ENCODE measurements at places on chromosomes 3 and 15. TPM values are rescaled to one million over a fixed set of nuclear protein-coding genes. Genes with fewer than 3 reads are reported as not detected.

Gene RMDN3
- polyA plus RNA-seq = 79.8 TPM

Gene SHC4
- 1.7 TPM for polyA plus RNA-seq

Gene MAGEL2
- polyA plus RNA-seq = 2.0 TPM

Gene FILIP1L
- polyA plus RNA-seq = 36.3 TPM

Gene GUCA1C
- polyA plus RNA-seq = not detected

Gene LARP6
- polyA plus RNA-seq = 6.2 TPM

Gene EIF4E3
- polyA plus RNA-seq = 7.7 TPM

Gene GP5
- polyA plus RNA-seq = 0.33 TPM

Gene TNNC1
- 1.8 TPM for polyA plus RNA-seq

Gene MYRIP
- 3.1 TPM for polyA plus RNA-seq

Gene ADAMTS7
- polyA plus RNA-seq = 10.6 TPM

Gene MINDY4B
- polyA plus RNA-seq = 0.91 TPM

Gene NRG4
- polyA plus RNA-seq = 1.6 TPM

Gene PLA2G4E
- polyA plus RNA-seq = 0.43 TPM

Gene STIMATE
- polyA plus RNA-seq = 5.9 TPM

Gene RASGRF1
- 0.61 TPM for polyA plus RNA-seq

Gene ACTR8
- polyA plus RNA-seq = 27.3 TPM

Gene ITGA11
- polyA plus RNA-seq = 1.8 TPM

Gene BLOC1S6
- 44.0 TPM for polyA plus RNA-seq

Gene PRICKLE2
- 10.5 TPM for polyA plus RNA-seq

Gene TMCO5A
- not detected for polyA plus RNA-seq

Gene IDH2
- 85.2 TPM for polyA plus RNA-seq

Gene ZIC1
- polyA plus RNA-seq = 0.01 TPM

Gene CAPN3
- polyA plus RNA-seq = 229 TPM

Gene VPS33B
- 14.2 TPM for polyA plus RNA-seq

Gene LMAN1L
- not detected for polyA plus RNA-seq

Gene RLBP1
- polyA plus RNA-seq = 2.8 TPM

Gene SH3GL3
- 4.7 TPM for polyA plus RNA-seq

Gene TMEM108
- polyA plus RNA-seq = 2.8 TPM

Gene FBN1
- 49.6 TPM for polyA plus RNA-seq

Gene TUSC7
- not detected for polyA plus RNA-seq

Gene CYP19A1
- 8.3 TPM for polyA plus RNA-seq

Gene ABTB1
- polyA plus RNA-seq = 17.0 TPM

Gene ADIPOQ
- polyA plus RNA-seq = not detected

Gene EFCC1
- 4.1 TPM for polyA plus RNA-seq

Gene LMCD1
- polyA plus RNA-seq = 14.4 TPM

Gene CADM2
- 2.4 TPM for polyA plus RNA-seq

Gene GPR15
- 0.24 TPM for polyA plus RNA-seq

Gene CFAP92
- polyA plus RNA-seq = 0.78 TPM

Gene CPNE9
- polyA plus RNA-seq = 0.73 TPM

Gene ADCY5
- polyA plus RNA-seq = 10.6 TPM

Gene OXTR
- polyA plus RNA-seq = 2.2 TPM

Gene DGKG
- 4.8 TPM for polyA plus RNA-seq

Gene GABRG3
- polyA plus RNA-seq = 0.57 TPM

Gene ASB14
- polyA plus RNA-seq = 0.78 TPM
